ENCODE measurements at places on chromosomes 7 and 10.

DNA sequence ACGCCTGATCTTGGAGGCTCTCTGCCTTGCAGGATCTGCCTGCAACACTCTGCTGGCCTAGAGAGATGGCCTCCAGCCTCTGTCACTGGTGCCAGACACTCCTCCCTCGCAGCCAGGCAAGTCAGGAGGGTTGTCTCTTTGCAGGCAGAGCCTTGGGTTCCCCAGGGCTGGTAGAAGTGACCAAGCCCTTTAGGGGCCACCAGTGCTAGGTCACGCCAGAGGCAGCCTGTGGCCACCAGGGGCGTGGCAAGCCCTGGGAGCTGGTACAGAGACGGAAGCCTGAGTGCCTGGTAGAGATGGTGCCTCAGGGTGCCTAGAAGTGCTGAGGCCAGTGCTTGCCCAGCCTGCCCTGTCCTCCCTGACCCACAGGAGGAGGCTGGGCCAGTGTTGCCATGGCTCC is 9.1 kb downstream of the ADCYAP1R1 start:
- no peak for DNase-seq

DNA sequence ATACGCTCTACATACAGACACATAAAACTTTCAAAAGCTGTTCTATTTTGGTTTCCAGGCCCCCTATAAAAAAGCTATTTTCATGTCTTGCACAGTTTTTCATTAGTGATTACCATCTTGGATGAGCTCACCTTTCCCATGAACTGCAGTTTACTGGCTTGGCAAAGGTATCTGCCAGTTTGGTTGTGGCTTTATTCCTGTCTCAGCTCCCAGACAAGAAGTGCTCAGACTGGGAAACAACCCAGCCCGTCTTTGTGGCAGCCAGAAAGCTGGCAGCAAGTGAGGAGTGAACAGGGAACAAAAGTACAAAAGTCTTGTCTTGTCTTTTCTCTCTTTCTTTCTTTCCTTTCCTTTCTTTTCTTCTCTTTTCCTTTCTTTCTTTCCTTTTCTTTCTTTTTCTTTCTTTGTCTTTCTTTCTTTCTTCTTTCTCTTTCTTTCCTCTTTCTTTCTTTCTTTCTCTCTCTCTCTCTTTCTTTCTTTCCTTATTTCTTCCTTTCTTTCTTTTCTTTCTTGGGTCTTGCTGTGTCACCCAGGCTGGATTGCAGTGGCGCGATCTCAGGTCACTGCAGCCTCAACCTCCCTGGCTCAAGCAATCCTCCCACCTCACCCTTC is 138.8 kb downstream of the CFAP58 start:
- DNase-seq: no peak

DNA sequence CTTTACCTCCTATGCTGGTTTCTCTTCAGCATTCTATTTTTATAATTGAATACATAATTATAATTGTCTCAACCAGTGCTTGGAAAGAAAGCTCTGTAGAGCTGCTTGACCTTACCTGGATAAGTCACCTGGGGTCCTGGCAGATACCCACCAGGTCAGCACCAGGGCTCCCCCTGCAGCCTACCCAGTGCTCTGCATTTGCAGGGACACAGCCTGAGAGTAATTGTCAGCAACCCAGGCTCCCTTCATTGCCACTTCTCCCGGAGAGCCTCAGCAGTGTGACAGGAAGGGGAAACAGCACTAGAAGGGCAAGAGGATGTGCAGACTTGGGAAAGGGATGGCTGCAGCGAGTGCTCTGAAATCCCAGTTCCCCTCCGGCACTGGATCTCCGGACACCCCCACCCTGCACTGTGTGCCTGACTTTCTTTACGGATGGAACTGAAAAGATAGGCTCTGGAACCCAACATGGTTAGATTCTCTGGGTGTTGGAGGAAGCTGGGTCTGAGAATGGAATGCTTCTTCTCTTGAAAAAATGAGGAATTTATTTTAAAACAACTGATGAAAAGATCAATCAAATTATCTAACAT is 11.4 kb upstream of the PAX4 start:
- DNase-seq: peak; percentile 19

- no peak for DNase-seq
Measured at GRCh38 chr7:118264836-118265235, 40.3 kb downstream of the ANKRD7 start.
